ENCODE measurements at places on chromosomes 5 and 9. TPM values are rescaled to one million over a fixed set of nuclear protein-coding genes. Genes with fewer than 3 reads are reported as not detected.

PTGS1 gene
- polyA plus RNA-seq, result 72.6 TPM

GRCh38 chr5:6568889-6569288, 64.0 kb downstream of the NSUN2 start:
- no peak for DNase-seq

- DNase-seq, result no peak
Observed at GRCh38 chr9:114518599-114519022, 13.3 kb upstream of the WHRN start.

DNA sequence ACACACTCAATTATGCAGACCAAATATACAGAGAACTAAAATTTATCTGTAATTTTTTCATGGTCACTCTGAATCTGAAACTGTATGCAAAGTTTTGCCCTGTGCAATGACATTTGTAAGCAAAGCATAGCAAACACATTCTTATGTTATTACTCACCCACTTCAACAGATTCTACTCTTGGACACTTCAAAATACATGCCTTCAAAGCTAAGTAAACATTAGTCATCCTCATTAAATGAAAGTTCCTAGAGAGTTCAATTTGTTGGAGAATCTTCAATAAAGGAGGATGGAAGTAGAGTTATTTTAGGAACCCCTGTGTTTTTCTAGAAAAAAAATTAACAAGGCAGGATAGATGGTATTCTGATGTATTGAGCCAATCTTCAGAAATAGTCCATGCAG, 639.7 kb upstream of the C9orf72 start:
- peak; percentile 67 for DNase-seq

Data from BJ (cell line).